ENCODE measurements at places on chromosomes 12 and 14.

- DNase-seq, result no peak
Measured at GRCh38 chr12:19957308-19958125, 410.8 kb upstream of the PDE3A start.

DNA sequence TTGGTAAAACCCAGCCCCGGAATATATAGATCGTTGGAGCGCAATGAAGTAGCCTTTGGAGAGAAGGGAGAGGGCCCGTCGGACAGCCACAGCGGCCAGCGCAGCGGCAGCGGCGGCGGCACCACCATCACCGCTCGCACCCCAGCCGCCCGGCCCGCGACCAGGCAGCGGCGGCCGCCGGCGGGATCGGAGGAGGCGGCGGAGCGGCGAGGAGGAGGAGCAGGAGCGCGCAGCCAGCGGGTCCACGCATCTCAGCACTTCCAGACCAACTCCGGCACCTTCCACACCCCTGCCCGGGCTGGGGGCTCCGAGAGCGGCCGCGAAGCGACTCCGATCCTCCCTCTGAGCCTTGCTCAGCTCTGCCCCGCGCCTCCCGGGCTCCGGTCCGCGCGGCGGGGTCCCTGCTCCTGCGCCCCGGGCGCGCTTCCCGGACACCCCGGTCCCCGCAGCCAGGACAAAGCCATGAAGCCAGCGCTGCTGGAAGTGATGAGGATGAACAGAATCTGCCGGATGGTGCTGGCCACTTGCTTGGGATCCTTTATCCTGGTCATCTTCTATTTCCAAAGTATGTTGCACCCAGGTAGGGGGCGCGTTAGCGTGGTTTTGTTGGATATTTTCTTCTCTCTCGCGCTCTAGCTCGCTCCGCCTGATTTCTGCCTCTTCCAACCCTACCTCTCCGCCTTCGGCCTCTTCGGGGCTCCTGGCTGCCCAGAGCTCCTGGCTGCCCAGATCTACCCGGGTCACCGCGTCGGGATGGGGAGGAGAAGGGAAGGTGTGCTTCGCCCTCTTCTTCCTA, 400 bp downstream of the CHST11 start:
- no peak for DNase-seq

- DNase-seq, result no peak
Measured at GRCh38 chr14:82642425-82642824, 1108.8 kb upstream of the SEL1L start.

GRCh38 chr14:91311284-91311662, 66.8 kb upstream of the GPR68 start:
- no peak for DNase-seq

DNA sequence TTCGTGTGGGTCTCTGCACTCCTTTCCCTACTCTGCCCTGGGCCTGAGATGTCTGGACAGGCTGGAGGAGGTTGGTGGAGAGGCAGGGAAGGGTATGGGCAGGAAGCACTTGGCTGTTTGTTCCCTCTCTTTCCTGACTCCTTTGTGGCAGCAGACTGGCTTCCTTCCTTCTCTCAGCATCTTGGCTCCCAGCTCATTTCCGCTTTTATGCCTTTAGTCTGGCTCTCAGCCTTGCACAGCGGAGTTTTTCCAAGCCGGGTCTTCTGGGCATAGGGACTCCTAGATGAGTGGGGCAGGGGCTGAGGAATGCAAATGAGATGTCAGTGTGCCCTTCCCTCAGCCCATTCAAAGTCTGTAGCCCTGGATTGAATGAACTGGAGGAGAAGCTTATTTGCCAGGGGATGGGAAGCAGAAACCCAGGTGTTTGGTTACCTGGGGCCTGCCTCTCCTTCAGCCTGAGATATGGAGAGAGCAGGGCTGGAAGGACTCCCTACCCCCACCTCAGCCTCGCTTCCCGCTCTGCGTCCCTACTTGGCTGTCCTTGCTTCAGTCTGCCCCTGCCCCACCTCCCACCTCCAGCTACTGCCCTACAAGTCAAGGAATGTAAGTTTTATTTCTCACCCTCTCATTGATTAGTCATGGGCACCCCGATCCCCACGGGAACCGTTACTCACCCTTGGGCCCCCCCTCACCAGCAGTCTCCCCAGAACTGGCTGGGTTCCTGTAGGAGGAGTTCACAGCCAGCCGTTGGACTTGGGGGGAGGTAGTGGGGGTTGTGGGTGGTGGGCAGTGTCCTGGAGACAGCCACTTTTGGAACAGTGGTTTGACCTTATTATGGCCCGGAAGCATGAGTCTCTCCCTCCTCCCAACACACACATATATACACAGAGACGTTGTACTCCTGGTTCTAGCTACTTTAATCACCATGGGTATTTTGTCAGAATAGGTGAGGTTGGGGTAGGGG, 9.3 kb upstream of the ITGA5 start:
- DNase-seq, result no peak

DNA sequence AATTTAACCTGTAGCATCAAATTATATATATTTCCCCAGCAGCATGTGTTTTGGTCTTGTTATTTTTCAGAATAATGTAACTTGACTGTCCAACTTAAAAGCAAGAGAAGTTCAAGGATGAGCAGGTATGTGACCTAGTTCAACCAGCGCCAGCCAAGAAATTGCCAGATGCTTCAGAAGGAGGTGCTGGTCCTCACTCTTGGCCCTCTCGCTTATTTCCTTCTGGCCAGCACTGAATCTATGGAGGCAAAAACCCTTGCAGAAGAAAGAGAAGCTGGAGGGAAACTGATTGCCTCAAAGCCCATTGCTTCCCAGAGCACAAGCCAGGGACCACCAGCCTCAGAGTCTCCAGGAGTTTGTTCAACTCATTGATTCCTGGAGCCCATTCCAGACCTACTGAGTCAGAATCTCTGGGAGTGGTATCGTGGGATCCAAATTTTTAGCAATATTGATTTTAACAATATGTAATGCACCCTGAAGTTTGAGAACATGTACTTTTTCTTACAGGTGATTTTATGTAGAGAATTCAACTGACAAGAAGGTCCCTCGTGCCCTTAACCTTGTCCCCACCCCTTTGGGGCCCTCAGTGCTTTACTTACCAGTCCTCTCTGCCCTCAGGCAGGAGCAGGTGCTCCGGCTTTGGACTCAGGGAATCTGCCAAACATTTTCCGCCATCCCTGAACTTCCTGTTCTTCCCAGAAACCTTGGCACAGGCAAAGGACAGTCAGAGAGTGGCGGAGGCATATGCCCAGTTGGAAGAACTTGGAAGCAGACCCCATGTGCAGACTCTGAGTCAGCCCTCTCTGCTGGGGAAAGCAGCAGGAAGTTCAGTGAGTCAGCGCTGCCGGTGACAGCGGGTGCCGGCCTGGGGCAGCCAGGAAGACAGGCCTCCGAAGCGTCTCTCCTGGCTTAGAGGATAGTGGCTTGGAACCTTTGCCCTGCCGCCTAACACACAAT, 10.4 kb downstream of the BEST3 start:
- no peak for DNase-seq

DNA sequence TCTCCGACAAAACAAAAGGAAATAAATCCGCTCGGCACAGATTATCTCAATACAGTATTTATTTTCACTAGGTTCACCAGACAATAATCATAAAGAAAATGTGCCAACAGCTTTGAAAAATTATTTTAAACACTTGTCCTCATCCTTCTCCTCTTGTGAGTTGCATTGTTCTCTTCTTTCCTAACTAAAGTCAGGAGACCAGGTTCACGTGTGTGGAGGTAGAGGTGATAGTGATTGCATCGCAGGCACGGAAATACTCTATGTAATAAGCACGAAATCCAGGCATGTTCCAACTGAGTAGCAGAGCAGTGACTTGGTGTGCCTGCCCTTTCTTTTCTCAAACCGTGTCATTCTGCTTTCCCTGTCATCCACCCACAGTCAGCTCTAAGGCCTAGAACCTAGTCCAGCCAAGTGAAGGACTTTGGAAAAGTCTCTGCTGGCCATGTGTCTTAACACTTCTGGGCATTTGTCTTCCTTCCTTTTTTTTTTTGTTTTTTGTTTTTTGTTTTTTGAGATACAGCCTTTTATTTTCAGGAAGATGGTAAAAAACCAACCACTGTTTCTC, 939 bp upstream of the SEL1L start:
- DNase-seq, result no peak

GRCh38 chr14:60324837-60325236, 75.8 kb downstream of the PPM1A start:
- no peak for DNase-seq

- DNase-seq, result no peak
Measured at GRCh38 chr12:39972119-39972518, 133.8 kb downstream of the SLC2A13 start.

DNA sequence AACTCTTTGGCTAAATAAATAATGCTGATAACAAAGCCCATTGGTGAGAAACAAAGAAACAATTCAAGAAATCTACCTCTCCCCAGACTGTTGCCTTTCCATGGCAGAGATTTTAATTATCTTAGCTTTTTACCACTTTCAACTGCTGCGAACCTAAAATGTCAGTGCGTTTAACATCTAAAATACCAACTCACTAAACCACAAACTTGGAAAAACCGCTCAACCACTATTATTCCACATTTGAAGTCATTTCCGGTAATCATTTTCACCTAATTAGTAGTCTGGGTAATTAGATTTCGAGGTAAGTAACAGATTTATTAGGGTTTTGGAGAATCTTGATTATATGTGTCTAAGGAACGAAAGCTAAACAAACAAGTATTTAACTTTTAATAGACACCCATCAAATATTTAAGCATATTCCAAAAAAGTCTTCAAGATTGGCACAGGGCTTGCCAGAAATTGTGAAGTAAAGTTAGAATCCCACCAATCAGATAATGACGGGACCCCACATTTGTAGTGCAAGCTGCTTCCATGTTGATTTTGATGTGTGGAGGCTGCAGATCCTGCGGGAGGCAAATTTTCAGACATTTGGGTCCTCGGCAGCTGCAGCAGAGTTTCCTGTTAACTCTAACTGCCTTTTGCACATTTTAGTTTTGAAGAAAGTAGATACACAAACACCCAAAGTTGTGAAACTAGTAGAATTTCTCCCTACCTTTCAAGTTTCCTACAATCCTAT, 4.1 kb downstream of the OTX2 start:
- DNase-seq, result no peak

DNA sequence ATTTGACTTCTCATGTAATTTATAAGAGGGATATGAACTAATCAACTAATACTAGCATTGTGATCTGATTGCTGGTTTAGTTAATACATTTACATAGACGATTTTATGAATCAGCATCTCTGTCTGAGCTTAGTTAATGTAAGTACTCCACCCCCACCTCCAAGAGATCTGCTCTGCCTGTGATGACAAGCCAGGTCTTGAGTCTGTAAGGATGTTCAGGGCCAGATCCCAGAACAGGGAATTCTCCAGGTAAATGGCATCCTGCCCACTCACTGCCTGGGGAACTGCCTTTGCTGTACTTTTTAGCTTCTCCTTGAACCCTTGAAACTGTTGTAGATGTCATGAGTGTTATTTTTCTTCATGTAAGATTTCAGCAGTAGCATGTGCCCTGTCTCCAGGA, 289.8 kb downstream of the RGS6 start:
- DNase-seq, result no peak

DNA sequence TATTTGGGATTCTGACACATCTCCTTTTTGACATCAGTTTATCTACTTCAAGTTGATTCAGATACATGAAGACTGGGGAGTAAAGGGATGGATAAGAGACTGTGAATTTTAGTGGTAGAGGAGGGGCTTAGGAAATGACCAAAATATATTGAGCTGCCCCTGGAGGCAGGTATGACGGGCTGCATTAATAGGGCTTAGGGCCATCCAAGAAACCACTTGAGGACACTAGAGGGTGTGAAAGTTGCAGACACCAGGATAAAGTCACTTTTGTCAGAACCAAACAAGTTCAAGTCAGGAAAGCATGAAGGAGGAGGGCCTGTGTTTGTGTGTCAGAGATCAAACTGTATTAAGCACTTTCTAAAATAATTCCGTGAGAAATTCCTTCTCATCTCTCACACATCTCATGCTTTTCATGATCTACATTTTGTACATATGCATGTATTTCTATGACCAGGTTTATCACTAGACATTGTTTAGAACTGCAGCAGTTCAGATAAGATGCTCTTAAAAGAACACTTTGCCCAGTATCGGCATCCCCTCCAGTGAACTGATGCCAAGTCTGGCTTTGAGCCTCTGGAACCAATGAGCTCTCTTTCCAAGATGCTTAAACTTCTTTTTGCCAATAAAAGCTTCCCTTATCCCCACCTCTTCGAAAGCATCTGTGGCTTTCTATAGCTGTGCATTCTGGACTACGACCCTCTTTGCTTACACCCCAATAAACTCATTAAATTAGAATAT, 136.9 kb downstream of the SLC38A1 start:
- no peak for DNase-seq

- no peak for DNase-seq
Measured at GRCh38 chr14:75310295-75311111, 31.9 kb downstream of the FOS start.

GRCh38 chr12:39102474-39103209, 197.3 kb upstream of the CPNE8 start:
- no peak for DNase-seq

DNA sequence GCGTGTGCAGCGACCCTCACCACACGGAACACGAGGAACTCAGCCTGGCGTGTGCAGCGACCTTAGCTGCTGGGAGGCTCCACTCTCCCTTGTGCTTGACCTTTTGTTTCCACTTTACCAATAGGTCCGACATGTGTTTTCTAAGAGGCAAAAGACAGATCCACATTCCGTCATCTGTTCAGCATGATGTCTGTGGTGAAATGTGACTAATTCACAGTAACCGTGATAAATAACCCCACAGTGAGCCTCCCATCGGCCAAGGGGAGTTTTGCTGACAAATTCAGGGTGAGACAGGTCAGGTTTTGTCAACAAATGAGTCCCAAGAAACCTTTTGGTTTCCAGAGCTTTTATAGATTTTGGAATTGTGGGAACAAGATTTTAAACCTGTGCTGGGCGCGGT, 55.9 kb downstream of the MOK start:
- DNase-seq, result no peak

DNA sequence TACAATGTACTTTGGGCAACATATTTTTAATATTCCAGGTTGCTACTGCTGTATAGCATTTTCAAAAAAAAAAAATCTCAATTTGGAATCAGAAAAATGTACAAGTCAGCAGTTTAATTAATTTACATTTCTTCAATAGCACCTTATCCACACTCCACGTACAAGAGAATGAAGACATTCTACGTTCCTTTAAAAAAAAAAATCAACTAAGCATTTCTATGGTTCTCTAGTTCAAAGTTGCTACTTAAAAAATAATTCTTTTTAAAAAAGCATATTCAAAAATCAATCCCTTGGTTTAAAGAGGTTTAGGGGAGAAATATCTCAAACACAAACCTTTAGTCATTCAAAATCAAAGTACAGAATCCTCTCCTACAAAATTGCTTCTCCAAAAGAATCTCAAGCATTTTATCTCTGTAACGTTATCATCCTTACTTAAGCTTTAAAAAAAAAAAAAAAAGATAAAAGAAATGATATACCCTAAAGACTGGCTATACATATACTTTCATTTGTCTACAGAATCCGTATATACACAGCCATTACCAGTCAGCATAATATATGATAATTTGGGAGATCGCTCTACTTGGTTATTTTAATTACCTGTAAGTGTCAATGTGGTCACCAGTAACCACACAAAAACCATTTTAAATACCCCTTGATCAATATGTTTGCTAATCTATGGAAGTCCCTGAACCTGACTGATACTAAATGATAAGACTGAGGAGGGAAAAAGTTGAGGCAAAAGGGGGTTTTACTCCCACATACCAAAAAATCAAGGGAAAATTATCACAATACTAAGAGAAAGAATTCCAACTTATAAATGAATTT, 2.7 kb downstream of the MED13L start:
- DNase-seq, result no peak
